ENCODE measurements at places on chromosomes 2 and 18.

DNA sequence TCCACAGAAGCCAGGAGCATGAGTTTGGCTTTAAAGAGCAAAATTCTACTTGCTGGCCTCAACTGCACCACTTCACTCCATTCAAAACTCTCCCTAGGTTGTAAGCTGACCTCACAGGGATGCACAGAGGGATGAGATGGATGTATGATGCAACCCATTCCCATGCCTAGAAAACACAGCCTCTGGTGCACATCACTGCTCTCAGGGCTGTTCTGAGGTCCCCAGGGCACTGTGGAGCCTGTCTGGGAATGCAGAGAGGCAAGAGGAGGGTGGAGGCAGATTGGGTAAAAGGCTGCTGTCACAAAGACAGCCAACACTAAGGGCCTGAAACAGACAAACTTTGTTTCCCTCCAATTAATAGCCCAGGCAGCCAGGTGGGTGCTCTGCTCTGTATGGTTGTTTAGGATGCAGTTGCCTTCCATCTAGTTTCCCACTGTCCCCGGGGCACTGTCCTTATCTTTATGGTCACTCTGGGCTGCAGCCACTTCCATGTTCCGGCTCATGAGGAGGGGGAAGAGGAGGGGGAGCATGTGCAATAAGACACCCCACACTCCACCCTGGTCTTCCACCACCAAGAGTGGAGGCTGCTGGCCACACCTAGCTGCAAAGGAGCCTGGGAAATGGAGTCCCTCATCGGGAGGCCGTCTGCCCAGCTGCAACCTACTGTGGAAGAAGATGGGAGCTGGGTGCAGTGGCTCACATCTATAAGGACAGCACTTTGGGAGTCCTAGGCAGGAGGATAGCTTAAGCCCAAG lies 7.0 kb downstream of the GPR45 start:
- DNase-seq, result no peak

- no peak for DNase-seq
These were observed 75.8 kb downstream of the KCNG2 start for GRCh38 chr18:79873449-79874110.

DNA sequence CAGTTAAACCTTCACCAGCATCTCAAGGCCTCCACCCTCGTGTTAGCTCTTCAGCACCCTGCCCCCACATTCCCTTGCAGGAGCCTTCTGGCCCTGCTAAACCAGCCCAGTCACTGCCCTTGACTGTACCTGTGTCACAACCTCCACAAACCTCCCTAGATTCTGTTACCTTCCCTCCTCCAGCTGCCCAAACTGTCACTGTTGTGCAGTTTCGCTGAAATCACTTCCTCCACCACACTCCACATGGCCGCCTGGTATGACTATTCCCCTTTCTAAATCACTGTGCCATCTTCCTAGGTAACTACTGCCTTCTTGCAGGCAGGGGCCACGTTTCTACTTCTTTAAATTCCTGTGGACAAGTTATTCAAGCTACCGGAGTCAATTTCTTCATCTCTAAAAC lies 160.2 kb downstream of the GALNT14 start:
- DNase-seq, result no peak

DNA sequence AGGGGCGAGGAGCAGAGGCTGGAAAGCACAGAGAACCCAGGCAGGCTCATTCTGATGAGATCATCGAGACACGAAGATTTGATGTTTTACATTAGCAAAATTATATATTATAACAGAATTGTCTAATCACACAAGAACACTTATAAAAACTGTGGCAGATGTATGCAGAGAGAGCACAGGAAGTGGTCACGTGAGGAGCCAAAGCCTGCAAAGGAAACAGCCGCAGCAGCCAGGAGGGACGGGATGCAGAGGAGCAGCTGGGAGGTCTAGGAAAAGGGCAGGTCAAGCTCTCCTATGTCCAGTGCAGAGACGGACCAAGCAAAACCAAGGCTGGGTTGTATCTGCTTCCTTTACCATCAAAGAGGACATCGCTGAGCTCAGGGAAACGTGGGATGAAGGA lies 355.1 kb upstream of the MYT1L start:
- DNase-seq, result no peak

GRCh38 chr2:74919827-74920226 lies 38.6 kb upstream of the POLE4 start:
- peak; percentile 87 for DNase-seq

DNA sequence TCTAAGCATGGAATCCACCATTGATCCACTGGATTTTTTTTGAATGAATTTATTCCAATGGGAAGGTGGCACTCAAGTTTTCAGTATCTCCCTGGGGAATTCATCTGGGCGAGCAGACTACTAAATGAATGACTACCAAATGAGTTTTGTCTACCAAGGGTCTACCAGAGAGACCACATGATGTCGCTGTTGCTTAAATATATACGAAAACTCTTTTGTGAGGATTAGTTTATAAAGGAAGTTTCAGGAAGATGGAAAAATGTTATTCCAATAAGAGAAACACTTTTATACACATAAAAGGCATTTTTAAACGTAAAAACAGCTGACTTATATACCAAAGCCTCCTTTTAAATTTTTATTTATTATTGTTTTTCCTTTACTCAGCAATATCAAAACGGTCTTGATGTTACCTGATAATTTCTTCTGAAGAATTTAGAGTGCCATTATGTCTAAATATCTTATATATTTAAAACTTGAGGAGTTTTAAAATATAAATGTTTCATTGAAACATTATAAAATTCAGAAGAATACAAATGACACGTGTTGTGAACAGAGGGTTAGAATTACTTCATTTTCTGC lies 139.7 kb downstream of the HRH4 start:
- DNase-seq, result peak; percentile 66

GRCh38 chr2:127000937-127001336 lies 102.2 kb downstream of the TEX51 start:
- DNase-seq, result no peak

DNA sequence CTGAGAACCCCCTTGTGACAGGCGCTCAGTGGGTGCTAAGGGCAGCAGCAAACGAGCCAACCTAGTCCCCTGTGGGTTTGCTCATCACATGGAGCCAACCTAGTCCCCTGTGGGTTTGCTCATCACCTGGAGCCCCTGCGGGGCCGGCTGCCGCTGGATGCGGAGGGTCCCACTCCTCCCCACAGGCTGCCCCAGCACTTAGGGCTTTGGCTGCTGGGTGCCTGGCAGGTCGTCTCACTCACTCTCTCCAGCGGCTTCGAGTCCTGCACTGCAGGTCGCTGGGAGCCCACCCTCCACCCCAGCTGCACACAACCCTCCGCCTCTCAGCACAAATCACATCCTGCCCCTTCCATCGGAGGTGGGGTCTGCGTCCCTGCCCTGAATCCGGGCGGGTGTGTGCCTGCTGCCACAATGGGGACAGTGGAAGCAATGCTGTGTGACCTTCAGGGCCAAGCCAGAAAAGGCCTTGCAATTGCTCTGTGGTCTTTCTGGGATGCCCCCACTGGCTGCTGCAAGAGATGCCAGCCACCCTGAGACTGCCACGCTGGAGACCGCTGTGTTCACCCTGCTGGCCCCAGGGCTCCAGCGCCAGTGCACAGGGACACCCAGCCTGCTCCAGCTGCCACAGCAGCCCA lies 248.1 kb upstream of the SALL3 start:
- no peak for DNase-seq

- DNase-seq, result no peak
These were observed 250.5 kb upstream of the MYT1L start for GRCh38 chr2:2581331-2582159.

- DNase-seq, result no peak
These were observed 314.0 kb upstream of the ID2 start for GRCh38 chr2:8367833-8368232.

- DNase-seq, result no peak
These were observed 96.0 kb upstream of the FHL2 start for GRCh38 chr2:105494683-105495425.

DNA sequence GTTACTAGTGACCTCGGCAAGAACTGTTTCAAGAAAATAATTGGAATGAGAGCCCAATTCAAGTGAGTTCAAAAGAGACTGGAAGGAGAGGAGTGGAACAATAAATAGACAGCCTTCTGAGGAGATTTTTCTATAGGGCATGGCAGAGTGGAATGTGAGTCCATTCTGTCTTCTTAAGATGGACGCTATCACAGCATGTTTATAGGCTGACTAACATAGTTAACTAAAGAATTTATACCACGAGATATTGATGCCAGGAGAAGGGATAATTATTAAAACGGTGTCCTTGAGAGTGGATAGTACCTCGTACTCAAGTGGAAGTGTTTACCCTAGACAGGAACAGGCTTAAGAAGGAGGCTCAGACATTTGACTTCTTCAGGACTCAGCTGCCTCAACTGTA lies 143.5 kb upstream of the RBBP8 start:
- no peak for DNase-seq

- peak; percentile 66 for DNase-seq
These were observed 146.4 kb downstream of the FTCDNL1 start for GRCh38 chr2:199704358-199705238.

DNA sequence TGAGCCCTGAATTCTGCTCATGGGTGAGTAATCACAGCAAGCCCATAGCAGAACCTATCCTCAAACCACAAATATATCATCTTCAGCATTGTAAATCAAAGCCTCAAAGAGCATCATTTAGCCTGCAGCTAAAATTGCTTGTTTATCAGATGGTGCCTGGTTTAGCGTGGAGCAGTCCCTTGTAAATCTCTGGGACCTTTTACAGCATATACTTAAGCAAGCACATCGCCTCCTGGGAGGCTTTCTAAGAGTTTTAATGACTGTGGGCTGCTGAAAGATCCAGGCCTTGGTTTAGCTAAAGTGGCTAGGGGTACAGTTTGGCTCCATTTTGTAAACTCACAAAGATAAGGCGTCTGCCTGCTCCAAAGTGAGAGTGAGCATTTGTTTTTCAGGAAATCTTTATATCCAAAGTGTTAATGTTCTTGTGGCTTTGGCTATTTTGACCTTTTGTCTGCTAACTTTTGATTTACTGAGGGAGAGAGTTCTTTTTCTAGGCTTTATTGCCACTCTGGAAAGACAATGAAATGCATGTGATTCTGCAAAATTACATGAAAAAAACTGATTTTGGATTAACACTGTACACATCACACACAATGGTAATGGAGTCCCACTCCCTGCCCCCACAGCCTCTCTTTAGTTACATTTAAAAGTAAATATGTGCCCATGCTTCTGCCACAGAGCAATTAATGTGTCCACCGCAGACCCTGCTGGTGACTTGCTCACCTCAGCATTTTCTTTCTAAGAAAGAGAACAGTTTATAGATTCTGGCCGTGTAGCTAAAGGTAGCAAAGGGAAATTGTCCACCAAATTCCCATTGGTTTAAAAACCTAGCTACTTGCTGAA lies 194.8 kb downstream of the LNPK start:
- DNase-seq, result no peak

DNA sequence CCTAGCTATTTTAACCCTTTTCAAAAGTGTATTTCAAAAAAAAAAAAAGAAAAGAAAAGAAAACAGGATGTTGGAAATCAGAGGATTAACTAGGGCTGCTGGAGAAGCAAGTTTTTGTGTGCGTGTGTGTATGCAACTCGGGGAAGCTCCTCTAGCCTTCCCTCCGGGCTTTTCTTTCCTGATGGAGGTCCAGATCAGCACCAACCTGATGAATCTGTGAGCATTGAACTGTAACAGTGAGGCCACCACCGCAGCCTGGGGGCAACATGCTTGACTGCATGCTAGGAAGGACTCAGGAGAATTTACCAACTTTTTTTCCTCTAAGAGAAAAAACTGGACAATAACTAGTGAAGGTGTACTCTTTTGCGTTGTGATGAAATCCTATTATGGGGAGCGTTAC lies 2.3 kb downstream of the OBSL1 start:
- DNase-seq, result no peak

GRCh38 chr2:67142741-67143140 lies 254.4 kb upstream of the ETAA1 start:
- no peak for DNase-seq

DNA sequence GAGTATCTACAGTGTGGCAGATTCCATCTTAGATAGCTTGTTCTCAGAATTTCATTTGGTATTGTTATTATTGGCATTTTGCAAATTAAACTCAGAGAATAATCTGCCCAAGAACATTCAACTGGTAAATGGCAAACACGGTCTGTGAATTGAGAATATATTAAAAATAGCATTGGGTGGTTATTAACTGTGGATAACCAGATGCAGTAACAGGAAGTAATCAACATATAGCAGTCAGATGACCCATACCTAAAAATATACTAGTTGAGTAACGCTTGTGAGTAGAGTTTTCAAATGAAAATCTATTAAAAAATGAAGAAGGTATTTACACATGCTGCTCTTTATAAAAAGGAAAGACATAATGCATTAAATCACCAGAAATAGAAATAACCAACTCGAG lies 129.5 kb downstream of the ZNF804A start:
- no peak for DNase-seq

DNA sequence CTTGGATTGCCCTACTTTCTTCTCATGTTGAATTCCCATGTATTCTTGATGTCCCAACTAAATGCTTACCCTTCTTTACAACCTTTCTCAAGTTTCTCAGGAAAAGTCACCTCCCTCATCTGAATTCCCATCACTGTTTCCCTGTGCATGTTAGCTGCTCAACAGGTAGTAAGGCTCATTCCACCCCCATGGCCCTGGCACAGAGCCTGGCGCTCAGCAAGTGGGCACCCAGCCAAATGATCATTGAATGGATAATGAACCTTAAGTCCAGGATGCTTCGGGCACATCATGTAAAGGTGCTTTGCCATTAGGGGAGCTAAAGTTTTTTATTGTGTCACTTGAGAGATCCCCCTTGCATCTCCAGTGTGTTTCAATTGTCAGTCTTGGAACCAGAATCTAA lies 124.0 kb downstream of the PKP4 start:
- DNase-seq, result no peak

DNA sequence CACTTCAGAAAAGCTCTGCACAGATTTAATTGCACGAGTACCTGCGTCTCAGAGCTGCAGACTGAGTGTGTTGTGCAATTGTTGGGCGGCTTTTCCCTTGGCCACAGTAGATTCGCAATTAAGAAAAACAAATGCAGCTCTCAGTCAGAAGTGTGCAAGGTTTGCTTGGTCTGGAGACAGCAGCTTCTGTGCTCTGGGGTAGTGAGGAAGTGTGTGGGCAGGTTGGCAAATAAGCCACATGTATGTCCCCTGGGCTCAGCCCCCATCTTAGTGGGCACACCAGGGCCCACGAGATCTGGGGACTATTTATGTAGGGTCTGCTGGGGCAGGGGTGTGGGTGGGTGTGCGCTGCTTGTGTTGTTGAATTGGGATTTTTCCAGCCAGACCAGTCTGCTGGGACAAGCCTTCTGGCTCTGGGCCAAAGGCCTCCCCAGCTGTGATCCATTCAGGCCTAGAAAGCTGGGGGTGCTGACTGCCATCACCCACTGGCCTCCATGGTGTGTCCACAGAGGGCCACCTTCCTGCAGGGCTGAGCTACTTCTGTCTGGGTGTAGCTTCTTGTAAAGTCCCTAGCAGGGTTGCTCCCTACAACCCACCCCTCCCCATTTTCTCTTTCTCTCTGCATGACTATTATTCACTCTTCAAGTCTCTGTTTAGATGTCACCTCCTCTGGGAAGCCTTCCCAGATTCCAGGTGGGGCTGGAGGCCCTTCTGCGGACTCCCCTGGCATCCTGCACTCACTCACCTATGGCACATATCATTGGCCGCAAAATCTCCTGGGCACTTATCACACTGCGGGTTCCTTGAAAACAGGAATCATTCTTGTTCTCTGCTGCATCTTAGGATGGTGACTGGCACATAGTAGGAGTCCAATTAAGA lies 67.8 kb downstream of the ODC1 start:
- DNase-seq, result no peak

GRCh38 chr18:25171334-25171733 lies 180.6 kb downstream of the ZNF521 start:
- DNase-seq, result no peak

GRCh38 chr18:14962626-14963025 lies 214.7 kb downstream of the ANKRD30B start:
- DNase-seq, result no peak

All from D341Med (cell line).